ENCODE measurements at places on chromosomes 3 and 15.
A peak's percentile ranks its signal among the peaks of the same experiment; 100 is the strongest.

- no peak for DNase-seq
Observed at GRCh38 chr3:153578046-153578445, 416.0 kb downstream of the RAP2B start.

GRCh38 chr3:126025116-126025729 is 56.2 kb downstream of the ROPN1B start:
- no peak for DNase-seq

DNA sequence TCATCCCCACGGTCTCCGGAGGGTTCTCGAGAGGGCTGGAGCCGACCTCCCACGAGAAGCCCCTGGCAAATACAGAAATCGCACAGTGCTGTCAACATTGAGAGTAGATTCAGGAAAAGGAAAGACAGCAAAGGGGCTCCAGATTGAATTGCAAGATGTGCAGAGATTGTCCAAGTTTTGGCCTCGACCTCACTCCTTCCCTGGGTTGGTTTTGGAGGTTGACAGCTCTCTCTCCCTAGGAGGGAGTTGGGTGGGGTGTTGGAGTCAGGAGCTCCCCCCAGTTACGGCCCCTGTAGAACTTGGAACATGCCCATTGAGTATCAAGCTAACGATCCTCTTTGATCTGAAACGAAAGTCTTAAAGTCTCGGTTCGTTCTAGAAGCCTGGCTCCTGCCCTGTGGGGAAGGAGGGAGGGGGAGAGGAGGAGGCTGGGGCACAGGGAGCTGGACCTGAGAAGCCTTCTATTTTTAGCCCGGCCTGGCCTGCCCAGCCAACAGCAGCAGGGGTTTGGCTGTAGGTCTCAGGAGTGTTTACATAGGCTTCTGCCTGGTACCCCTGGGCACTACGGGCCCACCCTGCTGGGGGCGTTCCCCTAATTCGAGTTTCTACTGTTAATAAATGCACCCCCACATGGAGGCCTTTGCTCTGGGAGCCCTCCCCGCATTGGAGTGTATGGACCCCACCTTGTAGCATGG is 672 bp upstream of the KY start:
- DNase-seq = no peak

DNA sequence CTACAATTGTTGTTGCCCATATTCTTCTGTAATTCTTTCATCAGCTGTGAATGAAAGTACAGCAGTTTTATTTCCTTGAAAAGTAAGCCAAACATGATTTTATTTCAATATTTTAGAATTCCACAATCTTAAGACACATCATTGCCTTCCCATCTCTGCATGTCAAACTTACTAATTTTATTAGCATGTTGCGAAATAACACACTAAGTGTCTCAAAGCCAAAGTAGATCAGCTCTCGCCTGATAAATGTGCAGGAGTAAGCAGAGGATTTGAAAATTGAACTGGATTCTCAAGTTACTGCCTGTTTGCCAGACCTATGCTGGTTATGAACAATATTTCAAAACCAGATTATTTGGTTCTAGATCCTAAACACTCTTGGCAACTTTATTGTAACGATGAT is 25.7 kb downstream of the TGFBR2 start:
- no peak for DNase-seq

GRCh38 chr3:101171681-101172191 is 148.6 kb downstream of the IMPG2 start:
- no peak for DNase-seq

- DNase-seq = no peak
Observed at GRCh38 chr3:122966045-122966444, 61.5 kb downstream of the SEMA5B start.

DNA sequence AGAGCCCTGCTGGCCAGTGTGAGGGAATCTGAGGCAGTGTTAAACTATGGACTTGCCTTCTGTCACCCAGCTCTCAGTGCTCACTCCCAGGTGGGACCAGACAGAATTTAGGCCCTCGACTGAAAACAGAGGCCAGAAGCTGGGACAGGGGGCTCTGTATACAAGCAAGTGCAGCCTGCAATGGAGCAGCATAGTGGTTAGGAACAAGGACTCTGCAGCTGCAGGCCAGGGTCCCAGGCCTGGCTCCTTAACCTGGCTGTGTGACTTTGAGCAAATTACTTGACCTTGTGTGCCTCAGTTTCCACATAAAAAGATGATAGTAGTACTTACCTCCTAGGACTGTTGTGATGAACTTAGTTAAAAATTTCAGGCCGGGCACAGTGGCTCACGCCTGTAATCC is 39.8 kb downstream of the CMTM7 start:
- no peak for DNase-seq

DNA sequence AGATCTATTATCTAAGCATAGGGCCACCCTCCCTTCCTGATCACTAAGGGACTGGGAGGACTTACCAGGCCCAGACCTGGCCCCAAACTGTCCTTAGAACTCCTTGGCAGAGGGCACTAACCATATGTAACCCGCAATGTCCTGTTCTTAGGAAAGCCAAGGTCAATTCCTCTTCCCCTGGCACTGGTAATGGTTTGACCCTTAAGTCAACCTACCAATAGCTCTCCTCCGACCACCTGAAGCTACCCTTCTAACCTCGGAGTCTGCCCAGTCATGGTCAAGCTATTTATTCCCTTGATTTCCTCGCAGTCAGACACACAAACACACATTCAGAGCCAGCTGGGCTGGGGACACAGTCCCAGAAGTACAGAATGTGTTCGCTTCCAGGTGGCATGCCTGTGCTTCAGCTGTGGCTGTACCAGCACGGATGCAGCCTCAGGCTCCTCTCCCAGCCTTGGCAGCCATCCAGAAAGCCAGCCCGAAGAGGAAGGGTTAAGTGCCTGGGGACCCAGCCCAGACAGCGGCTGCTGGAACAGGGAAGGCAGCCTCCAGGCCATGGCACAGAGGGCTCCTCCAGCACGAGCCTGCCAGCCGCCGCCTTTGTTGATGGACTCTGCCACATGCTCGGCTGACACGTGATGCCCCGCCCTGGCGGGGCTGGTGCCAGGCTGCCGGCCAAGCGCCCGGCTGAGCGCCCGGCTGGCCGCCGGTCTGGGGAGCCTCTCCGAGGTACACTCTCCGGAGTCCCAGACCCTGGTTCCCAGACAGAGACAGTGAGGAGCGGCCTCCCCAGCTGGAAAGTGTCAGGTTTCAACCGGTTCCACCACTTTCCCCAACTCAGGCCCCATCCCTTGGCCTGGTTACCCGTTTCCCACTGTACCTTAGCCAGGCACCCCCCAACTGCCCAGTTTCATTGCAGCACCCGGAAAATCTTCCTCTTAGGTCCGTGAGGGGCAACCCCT is 5.5 kb downstream of the BMF start:
- DNase-seq = no peak

GRCh38 chr15:98503970-98504369 is 144.4 kb upstream of the IGF1R start:
- DNase-seq = no peak

DNA sequence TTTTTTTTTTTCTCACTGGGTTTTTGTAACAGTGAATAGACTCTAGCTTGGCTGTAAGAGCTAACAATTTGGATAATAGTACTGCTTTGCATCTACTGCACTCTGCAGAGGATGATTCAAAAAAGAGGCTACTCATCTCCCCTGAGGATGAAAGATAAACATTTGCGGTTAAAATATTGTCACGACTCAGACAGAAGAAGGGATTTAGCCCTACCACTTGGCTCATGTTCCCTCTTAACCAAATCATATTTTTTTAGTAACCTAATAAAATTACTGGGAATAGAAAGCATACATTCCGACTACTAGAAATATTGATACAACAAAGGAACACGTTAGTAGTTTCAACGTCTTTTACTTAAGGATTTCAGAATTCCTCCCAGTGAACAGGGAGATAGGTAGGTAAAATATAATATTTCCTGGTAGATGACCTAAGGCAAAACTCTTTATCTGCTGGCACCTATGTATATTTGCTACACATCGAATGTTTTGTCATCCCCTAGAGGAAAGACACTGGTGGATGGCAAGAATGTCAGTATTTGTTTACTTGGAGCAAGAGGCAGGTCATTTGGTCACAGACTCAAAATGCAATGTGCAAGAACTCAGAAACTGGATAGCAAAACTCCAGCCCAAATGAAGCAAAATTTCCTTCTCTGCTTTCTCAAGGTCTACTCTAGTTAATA is 110.8 kb downstream of the GREM1 start:
- DNase-seq = no peak

DNA sequence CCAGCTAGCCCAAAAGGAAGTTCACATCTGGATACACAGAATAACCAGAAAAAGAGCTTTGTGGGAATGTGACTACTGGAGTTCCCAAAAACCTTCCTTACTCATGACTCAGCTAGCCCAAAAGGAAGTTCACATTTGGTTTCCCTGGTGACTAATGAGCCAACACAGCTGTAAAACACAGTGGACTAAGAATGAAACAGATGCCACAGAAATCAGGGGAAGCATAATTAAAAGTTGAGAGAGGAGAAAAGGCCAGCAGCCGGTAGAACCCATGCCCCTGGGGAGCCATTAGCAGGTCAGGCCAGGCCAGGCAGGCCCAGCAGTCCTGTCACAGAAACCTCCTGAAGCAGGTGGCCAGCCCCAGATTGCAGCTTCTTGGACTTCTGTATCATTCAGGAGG is 130.3 kb downstream of the GHSR start:
- no peak for DNase-seq

DNA sequence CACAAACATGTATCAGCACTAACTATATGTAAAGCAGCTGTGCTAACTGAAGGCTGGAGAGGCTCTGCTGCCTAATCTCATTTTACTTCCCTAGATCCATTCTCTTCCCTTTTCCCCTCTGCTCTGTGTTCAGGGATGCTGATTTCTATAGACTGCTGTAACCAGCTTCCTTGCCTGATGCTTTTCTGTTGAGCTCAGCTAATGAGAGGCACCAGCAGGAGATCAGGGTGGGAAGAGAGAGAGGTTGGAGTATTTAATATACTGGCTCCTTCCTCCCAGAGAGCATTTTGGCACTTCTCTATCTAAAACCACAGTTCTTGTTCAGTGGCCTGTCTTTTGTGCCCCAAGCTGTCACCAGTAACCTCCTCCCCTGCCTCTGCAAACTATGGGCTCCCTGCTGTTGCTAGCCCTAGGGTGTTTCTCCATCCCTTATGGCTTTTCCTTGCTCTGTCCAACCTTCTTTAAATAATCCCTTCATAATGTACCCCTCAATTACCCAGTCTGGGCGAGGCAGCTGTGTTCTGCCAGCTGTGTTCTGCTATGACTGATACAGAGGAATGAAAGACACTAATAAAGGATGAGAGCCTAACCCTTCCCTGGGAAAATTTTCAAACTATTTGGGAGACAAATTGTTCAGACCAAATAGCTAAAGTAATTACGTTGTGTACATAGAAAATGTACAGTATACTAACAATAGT is 69.5 kb downstream of the CADPS start:
- DNase-seq = no peak

GRCh38 chr3:194618858-194619608 is 14.2 kb downstream of the TMEM44 start:
- DNase-seq = no peak

DNA sequence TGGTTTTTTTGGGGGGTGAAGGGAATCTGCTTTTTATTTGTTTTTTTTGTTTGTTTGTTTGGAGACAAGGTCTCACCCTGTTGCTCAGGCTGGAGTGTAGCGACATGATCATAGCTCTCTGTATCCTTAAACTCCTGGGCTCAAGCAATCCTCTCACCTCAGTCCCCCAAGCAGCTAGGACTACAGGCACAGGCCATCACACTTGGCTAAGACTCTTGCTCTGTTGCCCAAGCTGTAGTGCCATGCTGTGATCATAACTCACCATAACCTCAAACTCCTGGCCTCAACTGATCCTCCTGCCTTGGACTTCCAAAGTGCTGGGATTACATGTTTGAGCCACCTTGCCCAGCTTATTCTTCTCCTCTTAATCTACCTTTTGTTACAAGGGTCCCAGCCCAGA is 31.8 kb downstream of the GPR176 start:
- no peak for DNase-seq

GRCh38 chr3:45413172-45413765 is 24.9 kb downstream of the LARS2 start:
- DNase-seq = no peak

GRCh38 chr3:193590088-193590856 is 2.7 kb upstream of the OPA1 start:
- DNase-seq = no peak

- DNase-seq = no peak
Observed at GRCh38 chr3:126945171-126945721, 37.7 kb upstream of the PLXNA1 start.

- peak; percentile 55 for DNase-seq
Observed at GRCh38 chr3:101849714-101850245, 466 bp downstream of the NFKBIZ start.

DNA sequence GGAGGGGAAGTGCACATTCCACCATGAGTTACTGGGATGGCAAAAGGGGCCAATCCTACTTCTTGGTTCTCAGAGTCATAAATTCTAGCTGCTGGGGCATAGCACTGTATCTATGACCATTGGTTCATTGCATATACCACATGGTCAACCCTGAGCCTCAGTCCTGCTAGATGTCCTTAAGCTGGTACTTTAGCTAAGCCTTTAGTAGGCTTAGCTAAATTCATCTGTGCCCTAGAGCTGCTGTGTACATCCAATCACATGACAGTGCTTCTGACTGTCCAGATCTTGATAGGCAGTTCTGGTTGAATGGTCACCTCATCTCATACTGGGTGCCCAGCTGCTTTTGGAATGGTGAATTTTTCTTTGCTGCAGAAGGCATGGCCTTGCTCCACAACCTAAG is 8.2 kb downstream of the NDUFB4 start:
- no peak for DNase-seq

DNA sequence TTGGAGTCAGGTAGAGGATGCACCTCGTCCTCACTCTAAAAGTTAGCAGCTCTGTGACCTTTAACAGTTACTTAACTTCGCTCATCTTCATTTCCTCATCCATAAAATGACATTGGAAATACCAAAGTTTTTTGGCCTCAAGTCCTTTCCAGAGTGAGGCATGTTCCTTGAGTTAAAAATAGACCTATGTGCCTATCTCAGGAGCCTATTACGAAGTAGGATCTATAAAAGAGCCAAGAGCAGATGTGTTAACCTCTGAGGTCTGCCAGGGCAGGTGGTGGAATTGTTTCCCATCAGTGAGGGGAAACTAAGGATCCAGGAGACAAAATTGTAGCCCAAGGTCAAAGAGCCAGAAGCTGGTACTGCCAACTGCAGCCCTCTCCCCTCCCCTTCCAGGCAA is 120.4 kb upstream of the EIF1B start:
- no peak for DNase-seq

DNA sequence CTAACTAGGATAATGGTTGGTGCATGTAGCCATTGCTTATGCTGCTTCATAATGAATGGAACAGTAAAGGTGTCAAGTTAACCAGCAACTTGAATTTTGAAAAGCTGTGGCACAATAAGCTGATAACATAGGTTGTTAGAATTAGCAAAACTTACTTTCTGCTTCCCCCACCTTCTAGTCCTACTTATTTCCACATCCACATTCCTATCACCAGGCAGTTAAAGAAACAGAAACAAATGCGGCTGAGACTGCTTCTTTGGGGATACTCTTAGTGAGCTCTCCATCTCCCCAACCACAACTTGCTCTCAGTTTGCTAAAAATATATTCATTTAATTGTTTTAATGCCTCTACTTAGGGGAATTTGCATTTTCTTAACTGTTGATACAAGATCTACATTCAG is 215.1 kb downstream of the TIGIT start:
- DNase-seq = no peak

GRCh38 chr3:27089068-27089467 is 280.1 kb downstream of the NEK10 start:
- no peak for DNase-seq

Data from CD4-positive, alpha-beta T cell treated with Interleukin-2 at 100 ng/mL for 4 hours (primary cell).